ENCODE measurements at places on chromosomes 7 and 10.

DNA sequence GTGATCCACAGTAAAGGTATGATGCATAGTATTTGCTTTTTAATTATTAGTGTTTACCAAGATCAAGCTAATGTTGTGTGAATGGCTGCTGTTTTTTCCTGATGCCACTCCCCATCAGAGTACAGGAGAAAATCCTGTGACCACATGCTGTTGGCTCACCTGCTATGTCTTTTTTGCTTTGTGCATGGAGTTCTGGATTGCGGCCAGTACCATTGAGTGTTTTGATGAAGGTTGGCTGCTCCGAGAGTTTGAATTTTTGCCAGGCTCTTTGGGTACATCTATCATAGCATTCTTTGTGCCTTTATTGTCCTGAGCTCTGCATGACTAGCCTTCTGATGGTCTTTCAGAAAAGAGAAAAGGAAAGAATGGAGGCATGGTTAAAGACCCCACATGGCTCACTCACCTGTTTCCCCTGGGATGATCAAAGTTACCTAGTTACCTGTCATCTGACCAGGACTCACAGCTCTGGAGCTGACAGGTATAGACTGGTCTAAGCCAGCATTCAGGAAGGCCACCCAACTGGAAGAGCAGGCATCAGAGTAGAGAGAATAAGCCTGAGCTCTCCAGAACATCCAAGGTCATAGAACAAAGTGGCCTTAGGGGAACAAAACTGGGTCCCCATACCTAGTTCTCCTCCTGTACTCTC is 11.8 kb upstream of the SGPL1 start:
- DNase-seq, result no peak

DNA sequence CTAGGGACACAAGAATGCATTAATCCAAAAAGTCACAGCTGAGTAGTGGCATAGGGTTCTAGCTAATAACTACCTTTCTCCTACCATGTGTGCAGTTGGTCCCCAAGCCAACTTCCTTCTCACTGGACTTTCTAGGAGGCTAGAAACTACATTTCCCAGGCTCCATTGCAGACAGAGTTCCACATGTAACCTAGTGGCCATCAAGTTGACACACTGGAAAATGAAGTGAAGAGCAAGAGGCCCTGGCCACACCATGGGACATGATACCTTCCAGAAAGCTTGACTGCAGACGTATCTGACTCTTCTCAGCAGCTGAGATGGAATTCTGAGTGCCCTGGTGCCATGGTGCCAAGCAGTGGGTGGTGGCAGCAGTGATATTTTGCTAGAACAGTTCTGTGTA is 49.8 kb upstream of the TMEM273 start:
- DNase-seq, result no peak

DNA sequence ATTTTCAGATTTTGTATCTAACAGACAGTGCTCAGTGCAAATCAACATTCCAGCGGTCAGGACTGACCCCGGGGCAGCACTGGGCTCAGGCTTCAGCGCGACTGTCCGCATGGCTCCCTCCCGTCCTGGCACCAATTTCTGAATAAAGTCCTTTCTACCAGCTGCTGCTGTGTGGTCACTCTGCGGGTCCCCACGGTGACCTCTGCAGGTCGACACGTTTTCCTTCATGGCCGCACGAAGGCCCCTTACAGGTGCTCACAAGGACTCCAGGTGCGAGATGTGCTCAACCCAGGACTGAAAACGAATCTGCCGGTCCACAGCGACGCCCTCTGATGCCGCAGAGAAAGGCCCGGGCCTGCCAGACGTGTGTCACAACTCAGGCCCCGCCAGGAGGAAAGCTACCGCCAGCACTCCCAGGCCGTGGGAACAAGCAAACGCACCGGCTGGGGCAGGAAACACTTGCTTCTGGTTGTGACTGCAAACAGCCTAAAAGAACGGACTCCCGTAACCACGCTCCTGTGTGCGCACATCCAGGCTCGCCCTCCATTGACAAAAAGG is 3.7 kb upstream of the UTF1 start:
- no peak for DNase-seq

DNA sequence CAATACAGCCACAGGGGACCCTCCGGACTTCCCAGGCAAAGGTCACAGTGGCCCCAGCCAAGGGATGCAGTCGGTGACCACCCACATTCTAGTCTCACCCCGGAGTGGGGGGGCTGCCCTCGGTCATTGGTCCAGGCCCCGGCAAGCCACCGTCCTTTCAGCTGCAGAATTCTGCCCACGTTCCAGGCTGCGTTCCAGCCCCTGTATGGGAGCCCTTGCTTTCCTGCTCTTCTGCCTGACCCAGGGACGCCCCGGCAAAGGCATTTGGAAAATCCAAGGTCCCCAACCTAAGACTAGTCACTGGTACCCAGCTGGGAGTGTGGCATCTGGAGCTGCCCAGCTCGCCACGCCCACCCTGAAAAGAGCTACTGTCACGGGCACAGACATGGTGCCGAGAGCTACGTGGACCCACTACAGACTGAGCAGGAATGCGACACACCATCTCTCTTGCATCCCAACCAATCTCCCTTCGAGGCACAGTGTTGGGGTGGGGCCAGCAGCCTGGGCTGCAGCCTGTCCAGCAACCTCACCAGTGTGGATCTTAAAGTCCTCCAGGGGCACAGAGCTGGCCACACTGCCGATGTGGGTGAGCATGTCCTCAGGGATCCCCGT is 18.6 kb downstream of the OGDHL start:
- DNase-seq, result no peak

GRCh38 chr10:49518982-49519578 is 19.8 kb downstream of the ERCC6 start:
- DNase-seq, result no peak

DNA sequence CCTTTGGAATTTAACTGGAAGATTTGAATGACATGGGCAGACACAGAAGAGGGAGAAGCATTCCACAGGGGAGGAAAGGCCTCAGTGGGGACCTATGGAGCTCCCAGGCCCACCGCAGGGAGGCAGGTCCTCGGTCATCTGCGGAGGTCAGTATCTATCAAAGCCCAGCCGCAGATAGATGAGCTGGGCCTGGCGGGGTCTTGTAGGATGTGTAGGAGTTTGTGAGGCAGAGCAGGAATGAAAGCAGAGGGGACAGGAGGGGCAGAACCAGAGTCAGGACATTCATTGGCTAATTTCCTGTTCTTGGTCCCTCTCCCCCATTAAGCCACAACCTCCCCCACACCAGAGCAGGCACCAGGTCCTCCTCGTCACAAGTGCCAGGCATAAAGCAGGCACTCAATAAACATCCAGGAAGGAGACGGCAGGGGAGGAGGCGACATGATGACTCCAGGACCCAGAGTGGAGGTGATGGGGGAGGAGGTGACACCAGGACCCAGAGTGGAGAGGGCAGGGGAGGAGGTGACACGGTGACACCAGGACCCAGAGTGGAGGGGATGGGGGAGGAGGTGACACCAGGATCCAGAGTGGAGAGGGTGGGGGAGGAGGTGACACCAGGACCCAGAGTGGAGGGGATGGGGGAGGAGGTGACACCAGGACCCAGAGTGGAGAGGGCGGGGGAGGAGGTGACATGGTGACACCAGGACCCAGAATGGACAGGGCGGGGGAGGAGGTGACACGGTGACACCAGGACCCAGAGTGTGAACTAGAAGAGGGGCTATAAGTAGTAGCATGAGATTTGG is 83.7 kb upstream of the PDGFA start:
- DNase-seq, result no peak

GRCh38 chr7:139777133-139777891 is 486 bp downstream of the HIPK2 start:
- peak; percentile 42 for DNase-seq

- DNase-seq, result no peak
Observed at GRCh38 chr7:75649462-75649861, 89.3 kb downstream of the HIP1 start.

- no peak for DNase-seq
Observed at GRCh38 chr10:104117839-104118323, 4.1 kb upstream of the SFR1 start.

DNA sequence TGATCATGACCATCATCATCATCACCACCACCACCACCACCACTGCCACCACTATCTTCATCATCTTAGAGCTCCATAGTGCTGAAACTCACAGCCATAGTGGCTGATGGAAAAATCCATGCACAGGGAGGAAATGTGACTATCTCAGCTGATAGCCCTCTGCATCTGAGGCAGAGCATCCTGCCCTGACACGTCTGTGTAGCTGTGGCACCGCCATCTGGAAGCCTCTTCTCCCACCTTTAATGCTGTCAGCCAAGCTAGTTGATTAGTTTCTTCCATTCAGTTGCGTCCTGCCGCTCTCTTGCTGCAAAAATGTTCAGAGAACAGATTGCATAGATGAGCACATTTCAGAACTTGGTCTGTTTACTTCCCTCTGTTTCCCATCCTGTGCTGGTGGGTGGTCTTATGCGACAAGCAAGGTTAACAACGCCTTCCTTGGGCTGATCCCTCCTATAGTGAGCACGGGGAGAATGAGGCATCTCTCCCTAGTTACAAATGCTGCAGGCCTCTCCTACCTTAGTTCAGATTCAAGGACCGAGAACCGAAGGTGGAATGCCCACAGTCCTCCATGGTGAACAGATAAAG is 478.6 kb downstream of the PLXNA4 start:
- no peak for DNase-seq

DNA sequence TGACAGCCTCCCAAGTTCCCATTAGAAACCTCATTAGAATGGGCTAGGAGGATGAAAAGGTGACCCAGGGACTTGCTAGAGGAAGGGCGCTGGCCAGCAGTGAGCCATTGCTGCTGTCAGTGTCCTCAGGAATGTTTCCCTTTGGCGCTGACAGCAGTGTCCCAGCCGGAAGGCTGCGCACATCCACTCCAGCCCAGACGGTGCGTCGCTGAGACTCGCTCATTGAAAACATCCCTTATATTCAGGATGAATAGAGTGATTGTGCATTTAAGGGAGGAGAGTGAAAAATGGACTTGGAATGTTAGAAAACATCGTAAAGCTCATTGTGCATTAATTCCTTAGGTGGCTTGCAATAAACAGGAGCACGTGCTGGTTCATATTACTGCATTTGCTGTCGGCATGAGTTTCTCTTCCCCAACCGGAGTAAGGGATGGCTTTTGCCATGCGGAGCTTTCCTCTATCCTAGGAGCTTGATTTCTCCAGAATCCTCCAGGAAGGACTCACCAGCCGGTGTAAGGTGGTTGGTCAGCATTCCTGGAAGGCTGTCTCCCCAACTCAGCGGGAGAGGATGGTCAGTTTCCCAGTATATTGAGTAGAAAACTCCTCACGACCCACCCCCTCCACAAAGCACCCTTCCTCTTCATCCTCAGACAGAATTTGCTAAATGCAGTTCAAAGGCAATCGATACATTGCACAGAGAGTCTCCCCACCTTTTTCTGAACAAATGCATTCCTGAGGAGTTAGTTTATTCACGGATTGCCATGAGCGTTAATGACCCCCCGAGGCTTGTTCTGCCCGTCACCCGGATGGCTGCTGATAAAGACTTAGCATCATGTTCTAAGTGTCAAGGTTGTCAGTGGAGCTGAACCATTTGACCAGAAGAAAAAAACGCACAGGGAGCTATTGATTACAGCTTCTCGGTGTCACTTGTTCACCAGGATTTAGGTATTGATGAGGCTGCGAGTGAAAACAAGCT is 201.8 kb downstream of the EBF3 start:
- no peak for DNase-seq

DNA sequence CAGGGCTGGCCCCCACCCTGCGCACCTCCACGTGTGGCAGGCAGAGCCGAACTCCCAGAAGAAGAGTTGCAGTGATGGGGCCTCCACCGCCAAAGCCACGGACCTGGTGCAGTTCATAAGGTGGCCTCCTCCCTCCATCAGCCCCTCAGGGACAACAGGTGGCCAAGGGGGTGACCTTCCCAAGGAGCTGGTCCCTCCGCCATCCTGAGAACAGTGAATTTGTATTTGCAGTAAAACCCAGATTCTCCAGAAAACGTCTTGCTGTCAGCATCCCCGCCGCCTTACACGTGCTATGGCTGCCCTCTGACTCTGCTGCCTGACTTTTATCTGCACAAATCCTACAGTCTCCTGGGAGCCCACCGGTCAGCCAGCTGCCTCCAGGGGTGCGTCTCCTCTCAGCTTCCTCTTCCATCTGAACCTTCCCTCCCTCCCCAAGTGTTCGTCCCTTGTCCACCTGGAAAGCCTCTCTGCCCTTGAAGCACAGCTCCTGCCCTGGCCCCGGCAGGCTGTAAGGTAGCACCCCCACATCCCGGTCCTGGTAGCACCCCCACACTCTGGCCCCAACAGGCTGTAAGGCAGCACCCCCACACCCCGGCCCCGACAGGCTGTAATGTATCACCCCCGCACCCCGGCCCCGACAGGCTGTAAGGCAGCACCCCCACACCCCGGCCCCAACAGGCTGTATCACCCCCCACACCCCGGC is 311.8 kb downstream of the PTPRN2 start:
- no peak for DNase-seq

- no peak for DNase-seq
Observed at GRCh38 chr7:139720186-139720585, 57.6 kb downstream of the HIPK2 start.

GRCh38 chr10:120819366-120819765 is 31.8 kb upstream of the WDR11 start:
- DNase-seq, result no peak

- DNase-seq, result no peak
Observed at GRCh38 chr10:24505759-24506158, 217.9 kb downstream of the ARHGAP21 start.

GRCh38 chr7:102859084-102859798 is 53.6 kb upstream of the LRRC17 start:
- no peak for DNase-seq

DNA sequence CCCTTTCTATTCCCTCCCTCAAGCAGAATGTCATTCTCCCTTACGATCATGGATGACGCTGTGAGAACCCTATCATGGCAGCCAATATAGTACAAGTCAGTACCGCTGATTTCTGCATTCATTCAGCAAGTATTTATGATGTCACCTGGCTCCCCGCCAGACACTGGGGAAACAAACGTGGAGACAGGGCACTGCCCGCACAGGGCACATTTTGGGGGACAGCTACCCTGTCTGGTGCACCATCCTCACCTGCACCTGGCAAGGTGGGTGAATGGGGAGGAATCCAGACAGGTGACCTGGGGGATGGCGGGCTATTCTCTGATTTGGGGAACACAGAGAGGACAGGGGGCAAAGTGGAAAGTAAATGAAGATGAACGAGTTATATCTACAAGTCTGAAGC is 28.4 kb downstream of the MKI67 start:
- no peak for DNase-seq

DNA sequence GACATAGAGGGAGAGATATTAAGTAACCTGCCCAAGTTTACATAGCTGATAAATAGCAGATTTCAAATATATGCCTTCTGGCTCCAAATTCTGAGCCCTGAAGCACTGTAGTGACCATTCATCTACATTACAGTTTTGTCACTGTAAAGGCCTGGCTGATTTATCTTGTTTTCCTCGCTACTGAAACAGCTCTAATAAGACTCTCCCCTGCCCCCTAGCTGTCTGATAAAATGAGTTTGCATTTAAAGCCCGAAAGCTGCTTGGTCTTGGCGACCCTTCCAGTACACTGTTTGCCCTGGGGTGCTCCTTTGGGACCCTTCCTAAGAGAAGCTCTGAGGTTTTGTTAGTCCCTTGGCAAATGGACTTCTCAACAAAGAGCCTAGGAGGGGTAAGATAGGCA is 59.7 kb upstream of the RAB11FIP2 start:
- no peak for DNase-seq

- DNase-seq, result no peak
Observed at GRCh38 chr7:8143151-8143874, 118.7 kb downstream of the ICA1 start.

GRCh38 chr7:116113310-116113709 is 82.7 kb upstream of the TFEC start:
- no peak for DNase-seq

GRCh38 chr7:80488406-80488805 is 23.5 kb downstream of the GNAT3 start:
- DNase-seq, result no peak

- DNase-seq, result no peak
Observed at GRCh38 chr7:150410680-150411346, 31.7 kb downstream of the ZNF775 start.
